ENCODE measurements at places on chromosomes 2 and 18.

- DNase-seq = no peak
Measured at GRCh38 chr18:7772510-7772888, 205.4 kb downstream of the PTPRM start.

GRCh38 chr18:9689253-9689652, 18.8 kb upstream of the RAB31 start:
- no peak for DNase-seq

DNA sequence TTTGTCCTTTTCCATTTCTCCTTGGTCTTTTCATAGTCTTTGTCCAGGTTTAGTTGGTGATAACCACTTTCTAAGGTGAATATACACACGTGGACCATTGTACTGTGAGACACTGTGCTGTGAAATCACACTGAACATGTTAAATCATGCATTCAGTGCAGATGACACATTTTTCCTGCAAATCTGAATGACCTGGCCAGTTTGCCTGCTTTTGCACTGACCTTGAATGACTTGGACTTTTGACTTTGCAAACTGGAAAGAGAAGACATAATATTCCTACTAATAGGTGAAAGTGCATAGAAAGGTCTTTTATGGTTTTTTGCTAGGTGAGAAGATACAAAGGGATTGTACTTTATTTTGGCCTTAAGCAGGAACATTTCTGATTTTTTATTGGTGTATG, 21.7 kb upstream of the PHLPP1 start:
- no peak for DNase-seq

DNA sequence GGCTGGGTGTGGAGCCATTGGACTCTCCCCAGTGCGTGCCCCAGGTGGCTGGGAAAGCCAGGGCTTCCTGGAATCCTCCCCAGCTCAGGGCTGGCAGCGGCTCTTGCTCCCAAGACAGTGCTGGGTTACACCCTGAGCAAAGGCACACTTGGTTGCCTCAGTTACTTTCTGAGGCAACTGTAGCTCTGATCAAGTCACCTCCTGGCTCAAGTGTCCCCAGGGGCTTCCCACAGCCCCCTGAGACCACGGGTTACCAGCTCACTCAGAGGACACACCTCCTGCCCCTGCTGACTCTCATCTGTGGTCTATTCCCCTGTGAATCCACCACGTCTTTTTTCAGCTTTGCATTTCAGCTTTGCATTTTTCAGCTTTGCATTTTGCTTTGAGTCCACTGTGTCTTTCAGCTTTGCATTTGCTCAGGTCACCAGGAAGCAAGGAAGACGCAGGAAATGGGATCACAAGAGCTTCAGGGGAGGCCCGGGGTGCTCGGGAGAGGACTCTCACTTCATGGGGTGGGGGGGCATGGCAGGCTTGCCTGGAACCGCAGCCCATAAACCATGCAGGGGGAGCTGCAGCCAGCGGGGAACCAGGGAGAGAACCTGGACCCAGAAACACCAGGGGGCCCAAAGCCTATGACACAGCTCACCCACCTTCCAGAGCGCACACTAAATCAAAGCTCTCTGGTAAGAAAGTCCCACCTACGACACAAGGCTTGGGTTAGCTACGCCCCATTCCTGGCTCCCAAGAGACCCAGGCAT, 138.0 kb upstream of the ASB18 start:
- DNase-seq = no peak

- DNase-seq = no peak
Measured at GRCh38 chr2:105917688-105918087, 173.0 kb downstream of the NCK2 start.

DNA sequence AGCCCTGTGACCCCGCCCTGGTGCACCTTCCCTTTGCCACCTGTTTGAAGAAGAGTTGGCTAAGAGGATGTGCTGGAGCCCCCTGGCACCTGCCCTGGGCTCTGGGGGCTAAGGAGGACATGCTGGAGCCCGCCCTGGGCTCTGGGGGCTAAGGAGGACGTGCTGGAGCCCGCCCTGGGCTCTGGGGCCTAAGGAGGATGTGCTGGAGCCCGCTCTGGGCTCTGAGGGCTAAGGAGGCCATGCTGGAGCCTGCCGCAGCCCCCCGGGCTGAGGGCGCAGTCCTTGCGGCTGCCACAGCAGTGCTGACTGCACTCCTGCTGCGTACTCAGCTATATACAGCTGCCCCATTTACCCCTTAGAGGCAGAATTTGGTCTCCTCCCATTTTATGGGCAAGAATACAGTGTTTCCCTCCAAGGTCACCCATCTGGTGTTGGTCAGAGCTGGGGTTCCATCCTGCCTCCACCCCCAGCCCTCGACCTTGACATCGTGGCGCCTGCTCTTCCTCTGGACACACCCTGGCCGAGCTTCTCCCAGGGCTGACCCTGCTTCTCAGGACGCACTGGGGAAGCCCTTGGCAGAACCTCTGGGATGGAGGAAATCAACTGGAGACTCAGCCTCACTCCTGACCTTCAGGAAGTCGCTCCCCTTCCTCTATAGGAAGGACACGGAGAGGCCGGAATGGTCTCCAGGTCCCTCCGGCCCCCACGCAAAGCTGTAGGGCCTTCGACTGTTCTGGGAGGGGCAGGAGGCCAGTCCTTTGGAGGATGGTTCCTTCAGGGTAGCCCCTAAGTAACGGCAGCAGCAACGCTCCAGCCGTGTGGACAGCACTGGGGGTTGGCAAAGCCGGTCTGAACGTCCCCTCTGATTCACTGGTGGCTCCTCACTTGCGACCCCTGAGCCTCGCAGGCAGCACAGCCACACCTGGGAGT, 65.0 kb upstream of the HPCAL1 start:
- DNase-seq = no peak

DNA sequence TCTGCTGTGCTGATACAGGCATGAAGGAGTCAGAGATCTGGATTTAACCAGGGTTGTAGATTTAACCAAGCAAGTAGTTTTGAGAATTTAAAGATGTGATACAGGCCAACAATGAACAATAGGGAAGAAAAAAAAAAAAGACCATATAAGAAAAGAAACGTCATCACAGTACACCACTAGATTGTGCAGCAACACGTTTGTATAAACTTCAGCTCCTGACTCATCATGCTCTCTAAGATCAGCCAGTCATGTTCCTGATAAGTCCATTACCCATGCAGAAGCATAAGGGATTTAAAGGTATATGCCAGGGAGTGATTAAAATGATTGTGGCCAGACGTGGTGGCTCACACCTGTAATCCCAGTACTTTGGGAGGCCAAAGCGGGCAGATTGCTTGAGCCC, 22.3 kb upstream of the ERICH2 start:
- DNase-seq = no peak

DNA sequence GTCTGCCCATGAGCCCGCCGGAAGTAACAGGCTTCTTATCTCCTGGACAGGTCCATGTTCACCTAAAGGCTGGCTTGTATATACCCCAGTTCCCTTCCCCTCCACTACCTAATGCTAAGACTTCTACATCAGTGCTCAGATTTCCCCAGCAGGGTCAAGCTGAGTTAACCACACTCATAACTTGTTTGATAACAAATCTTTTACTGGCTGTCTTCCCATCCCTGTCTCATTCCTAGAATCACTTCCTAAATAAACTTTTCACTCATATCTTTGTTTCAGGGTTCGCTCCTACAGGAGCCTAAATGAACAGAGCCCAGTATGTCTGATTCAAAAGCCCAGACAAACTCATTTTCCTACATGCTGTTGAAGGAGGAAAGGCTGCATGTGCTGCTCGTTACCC, 94.0 kb upstream of the SOX11 start:
- DNase-seq = no peak

- DNase-seq = no peak
Measured at GRCh38 chr2:239720361-239721360, 304.5 kb downstream of the NDUFA10 start.

- no peak for DNase-seq
Measured at GRCh38 chr2:67806816-67807215, 256.0 kb downstream of the C1D start.

DNA sequence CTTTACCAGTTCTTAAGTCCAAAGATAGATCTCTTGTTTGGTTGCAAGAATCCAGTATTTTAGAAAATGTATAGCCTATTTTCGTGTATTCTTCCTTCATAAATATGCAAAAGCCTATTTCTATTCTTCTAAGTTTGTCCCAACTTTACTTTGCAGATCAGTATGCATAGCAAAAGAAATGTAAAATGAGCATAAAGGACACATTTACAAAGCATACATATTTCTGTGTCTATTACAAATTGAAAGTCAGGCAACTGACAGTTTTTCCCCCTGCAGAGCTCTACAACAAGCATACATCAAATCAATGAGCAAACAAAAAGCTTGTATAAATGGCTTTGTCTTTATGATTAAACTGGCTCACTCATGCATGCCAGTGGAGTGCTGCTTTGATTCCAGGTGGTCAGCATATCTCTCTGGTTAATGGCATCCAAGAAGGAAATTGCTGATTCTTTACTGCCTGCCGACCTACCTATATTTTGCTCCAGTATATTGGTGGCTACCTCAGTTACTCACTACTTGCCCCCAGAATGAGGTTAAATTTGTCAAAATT, 10.0 kb upstream of the VPS54 start:
- no peak for DNase-seq

DNA sequence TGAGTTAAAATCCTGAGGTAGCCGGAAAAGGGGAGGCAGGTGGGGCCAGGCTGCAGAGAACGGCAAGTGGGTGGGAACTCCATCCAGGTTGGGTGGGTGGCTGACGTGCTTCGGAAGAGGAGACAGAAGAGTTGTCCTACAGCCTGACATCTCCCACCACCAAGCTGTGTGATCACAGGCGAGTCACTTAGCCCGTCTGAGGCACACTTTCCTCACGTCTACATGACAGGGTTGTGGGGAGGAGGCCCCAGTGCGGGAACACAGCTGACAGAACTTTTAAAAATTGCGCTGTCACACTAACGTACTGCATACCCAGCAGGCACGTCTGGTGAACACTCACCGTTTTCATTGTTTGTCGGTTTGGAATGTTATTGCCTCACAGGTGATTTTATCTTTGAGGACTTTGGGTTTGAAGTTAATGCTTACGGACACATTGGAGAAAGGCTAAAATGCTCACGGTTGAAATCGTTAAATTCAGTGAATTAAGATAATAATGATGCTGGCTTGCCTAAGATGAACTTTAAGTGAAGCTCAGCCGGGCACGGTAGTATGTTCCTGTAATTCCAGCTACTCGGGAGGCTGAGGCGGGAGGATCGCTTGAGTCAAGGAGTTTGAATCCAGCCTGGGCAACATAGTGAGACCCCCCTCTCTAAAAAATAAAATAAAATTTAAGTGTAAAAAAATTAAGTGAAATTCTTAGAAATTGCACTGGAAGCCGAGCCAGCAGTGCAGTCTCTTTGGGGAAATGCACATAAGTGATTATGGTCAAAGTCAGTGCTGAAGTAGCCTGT, 8.9 kb downstream of the EMILIN2 start:
- DNase-seq = no peak

DNA sequence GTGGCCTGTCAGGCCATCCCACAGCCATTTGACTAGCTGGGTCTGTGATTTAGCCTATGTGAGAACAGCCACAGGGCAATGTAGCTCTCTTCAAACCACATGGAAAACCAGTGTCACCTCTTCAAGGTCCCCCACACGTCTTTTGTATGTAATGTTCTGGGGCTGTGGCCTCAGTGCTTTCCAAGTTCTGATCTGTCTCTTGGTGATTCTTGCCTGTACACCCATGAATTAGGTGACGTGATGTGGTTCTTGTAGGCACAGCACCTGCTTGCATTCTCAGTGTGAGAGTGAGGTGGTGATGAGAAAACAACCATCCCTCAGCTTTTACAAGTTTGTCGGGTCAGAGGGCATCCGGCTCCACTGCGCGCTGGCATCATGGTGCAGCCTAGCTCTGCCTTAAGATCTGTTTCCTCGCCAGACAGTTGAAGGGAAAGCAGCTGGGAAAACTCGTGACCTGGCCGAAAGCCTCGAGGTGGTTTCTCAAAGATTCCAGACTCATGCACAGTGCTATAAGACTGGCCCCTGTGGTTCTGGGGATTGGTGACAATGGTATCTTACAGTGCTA, 125.8 kb downstream of the TANC1 start:
- DNase-seq = no peak

GRCh38 chr2:215417400-215417951, 18.4 kb downstream of the FN1 start:
- DNase-seq = no peak

DNA sequence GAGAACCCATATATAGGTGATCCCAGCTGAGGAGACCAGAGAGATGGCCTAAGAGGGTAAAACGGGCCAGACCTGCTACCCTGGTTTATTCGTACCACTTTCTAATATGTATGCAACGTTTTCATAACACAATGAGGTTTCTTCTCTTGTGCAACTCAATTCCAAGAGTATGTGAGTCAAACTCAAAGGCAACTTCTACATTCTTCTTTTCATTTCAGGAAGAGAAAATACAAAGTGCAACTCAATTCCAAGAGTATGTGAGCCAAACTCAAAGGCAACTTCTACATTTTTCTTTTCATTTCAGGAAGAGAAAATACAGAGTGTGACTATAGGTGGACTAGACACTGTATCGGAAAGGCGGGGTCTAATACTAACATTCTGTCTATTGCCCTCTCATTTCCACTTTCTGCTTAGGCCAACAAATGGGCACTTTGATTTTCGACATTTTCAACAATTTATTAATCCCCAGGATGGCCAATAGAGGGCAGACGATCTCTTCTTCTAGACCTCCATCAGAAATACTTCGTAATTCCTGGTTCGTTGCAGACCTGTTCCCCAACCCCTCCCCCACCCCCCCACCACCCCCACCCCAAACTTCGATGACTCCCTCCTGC, 3.7 kb upstream of the CRIM1 start:
- DNase-seq = no peak

DNA sequence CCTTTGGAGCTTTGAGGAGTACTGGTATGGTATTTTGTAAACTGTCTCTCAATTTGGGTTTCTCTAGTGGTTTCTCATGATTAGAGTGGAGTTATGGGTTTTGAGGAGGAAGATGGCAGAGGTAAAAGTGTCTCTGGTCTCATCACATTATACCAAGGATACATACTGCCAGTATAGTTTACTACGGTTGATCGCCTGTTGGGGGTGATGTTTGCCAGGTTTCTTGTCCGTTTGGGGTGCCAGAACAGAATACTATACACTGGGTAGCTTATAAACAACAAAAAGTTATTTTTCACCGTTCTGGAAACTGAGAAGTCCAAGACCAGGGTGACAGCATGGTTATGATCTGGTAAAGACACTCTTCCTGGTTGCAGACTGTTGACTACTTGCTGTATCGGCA, 293.7 kb downstream of the NYAP2 start:
- DNase-seq = no peak

GRCh38 chr2:46555646-46556234, 76.4 kb downstream of the TMEM247 start:
- no peak for DNase-seq

GRCh38 chr18:70405052-70405451, 116.2 kb downstream of the SOCS6 start:
- no peak for DNase-seq

DNA sequence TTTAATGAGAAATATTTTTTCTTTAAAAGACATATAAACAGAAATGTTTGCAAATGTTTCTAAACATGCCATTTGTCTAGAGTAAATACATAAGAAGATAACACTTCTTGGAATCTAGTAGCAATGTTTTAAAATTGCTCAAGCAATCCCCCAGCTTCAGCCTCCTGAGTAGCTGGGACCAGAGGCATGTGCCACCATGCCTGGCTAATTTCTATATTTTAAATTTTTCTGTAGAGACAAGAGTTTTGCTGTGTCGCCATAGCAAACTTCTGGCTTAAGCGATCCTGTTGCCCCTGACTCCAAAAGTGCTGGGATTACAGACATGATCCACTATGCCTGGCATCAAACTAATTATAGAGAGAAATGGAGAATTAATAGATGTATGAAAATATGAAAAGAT, 14.6 kb upstream of the MBD2 start:
- DNase-seq = no peak

Measured in stimulated activated CD8-positive, alpha-beta memory T cell treated with anti-CD3 and anti-CD28 coated beads, Interleukin-15, amount 100 ng/mL, for 48 hours (primary cell).